ENCODE measurements at places on chromosomes 1 and 21. TPM values are rescaled to one million over a fixed set of nuclear protein-coding genes. Genes with fewer than 3 reads are reported as not detected.

The CRABP2 gene
- total RNA-seq, result 17.0 TPM

The FCRL1 gene
- not detected for total RNA-seq

The GBP7 gene
- 0.12 TPM for total RNA-seq

The LDLRAD1 gene
- total RNA-seq, result not detected
